ENCODE measurements at places on chromosomes 12 and 14.

- DNase-seq, result no peak
Observed at GRCh38 chr14:68541178-68541896, 251.5 kb downstream of the ZFP36L1 start.

DNA sequence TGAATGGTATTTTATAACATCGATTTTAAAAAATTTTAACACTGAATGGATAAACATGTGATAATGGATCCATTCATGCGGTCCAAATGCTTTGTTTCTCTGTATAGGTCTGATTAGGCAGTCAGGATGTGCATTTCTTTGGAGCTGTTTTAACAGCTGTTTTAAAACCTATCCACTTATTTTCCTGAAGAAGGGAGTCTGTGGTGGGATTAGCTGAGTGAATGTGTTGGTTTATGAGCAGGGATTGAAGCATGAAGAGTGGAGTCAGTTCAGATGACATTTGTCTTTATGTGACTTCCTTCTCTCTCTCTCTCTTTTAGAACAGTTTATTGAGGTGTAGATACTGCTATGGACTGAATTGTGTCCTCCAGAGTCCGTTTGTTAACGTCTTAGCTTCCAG is 37.7 kb downstream of the GLT8D2 start:
- DNase-seq, result no peak

DNA sequence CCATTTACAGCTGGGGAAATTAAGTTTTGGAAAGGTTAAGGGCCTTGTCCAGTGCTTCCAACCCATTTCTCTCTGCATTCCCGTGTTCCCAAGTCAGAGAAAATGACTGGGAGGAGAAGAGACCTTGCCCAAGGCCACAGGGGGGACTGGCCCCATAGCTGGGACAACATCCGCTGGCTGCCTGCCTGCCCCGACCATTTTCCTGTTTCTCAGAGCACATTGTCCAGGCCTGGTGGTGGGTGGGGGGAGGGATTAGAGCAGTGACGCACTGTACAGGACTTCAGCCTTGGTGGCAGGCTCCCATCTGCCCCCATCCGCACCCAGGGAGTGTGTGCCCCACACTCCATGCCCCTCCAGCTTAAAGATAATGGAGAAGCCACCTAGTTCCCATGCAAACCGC is 27.7 kb downstream of the DIO3 start:
- no peak for DNase-seq

- DNase-seq, result no peak
Observed at GRCh38 chr12:9098463-9099026, 17.2 kb downstream of the A2M start.

DNA sequence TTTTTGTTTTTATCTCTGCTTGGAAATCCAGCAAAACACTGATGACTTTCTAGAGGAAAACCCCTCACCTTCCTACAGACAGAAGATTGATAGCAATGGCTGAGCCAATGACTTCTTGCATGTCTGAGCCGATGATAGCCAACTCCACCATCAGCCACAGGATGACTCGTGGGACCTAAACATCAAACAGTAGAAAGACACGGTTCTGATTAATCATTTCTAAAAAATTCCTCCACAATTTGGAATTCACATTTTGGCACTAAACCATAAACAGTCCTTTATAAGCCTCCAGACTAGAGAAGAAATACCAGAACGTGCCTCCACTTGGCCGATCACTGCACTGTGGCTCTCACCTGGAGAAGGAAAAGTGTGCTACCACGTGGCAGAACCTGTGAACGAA is 25.9 kb downstream of the SLC11A2 start:
- no peak for DNase-seq

DNA sequence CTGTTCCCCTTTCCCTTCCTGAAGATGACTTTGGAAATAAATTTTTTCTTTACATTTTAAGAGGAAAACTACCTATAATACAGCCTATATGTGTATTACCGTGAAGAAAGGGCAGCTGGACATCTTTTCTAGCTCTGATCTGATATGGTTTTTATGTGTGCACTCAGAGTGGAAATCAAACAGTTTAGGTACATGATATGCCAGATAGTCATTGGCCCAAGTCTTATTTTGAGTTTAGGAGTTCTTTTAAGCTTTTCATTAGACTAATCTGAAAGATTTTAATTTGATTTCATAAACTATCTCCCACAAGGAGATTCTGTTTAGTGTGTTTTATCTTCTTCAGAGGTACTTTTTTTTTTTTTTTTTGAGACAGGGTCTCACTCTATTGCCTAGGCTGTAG is 48.8 kb downstream of the KIAA0586 start:
- DNase-seq, result no peak

- no peak for DNase-seq
Observed at GRCh38 chr14:59631237-59631636, 54.6 kb upstream of the CCDC175 start.

DNA sequence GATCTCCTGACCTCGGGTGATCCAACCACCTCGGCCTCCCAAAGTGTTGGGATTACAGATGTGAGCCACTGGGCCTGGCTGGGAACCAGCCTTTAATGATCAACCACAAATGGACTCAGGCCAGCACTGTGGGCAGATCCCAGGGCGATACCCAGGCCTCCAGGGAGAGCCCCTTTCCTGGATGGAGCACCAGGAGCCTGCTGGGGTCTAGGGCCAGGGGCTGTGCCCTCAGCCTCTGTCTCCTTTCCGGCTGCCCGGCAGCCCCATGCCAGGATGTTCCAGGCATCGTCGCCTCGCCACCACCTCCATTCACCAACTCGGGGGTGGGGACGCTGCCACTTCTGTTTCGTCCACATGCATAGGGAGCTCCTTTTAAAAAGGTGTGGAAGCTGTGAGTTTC is 2.3 kb downstream of the ADGRD1 start:
- DNase-seq, result no peak

GRCh38 chr12:59823567-59823966 is 227.7 kb downstream of the SLC16A7 start:
- DNase-seq, result no peak

GRCh38 chr12:104790296-104791125 is 167.6 kb downstream of the SLC41A2 start:
- DNase-seq, result no peak

DNA sequence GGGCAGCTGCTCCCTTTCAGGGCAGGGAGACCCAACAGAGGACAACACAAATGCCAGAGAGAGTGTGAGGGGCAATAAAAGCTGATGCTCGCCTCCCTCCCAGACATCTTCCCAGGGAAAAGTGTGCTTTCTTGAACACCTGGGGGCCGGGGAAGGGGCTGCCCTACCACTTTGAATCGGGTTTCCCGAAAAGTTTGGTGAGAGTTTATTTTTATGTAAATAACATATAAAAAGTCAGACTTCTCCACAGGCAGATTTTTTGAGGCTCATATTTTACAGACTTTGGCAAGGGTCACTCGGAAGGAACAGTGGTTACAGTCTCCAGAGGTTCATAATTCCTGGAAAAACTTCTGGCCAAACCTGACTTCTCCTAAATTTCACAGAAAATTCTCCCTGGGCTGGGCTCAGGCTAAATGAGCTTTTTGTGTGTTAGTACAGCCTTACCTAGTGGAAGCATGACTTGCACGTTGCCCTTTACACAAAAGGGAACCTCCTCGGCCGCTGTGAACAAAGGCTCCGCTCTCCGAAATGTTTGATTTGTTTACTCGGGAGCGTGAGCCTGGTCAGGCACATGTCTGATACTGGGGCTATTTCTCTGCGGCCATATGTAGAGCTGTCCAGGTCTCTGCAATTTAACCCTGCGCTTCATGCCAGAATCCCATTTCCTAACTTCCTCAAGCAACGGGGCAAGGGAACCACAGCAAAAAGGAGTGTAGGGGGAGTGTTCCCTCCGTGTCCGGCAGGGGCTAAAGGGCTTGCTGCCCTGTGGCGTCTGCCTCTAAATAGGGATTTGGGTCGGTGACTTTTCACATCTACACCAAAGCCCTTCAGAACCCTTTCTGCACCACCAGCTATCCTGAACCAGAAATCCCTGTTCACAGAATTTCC is 3.4 kb downstream of the RTL1 start:
- DNase-seq, result no peak

- DNase-seq, result no peak
Observed at GRCh38 chr12:124493809-124494750, 73.3 kb downstream of the NCOR2 start.

DNA sequence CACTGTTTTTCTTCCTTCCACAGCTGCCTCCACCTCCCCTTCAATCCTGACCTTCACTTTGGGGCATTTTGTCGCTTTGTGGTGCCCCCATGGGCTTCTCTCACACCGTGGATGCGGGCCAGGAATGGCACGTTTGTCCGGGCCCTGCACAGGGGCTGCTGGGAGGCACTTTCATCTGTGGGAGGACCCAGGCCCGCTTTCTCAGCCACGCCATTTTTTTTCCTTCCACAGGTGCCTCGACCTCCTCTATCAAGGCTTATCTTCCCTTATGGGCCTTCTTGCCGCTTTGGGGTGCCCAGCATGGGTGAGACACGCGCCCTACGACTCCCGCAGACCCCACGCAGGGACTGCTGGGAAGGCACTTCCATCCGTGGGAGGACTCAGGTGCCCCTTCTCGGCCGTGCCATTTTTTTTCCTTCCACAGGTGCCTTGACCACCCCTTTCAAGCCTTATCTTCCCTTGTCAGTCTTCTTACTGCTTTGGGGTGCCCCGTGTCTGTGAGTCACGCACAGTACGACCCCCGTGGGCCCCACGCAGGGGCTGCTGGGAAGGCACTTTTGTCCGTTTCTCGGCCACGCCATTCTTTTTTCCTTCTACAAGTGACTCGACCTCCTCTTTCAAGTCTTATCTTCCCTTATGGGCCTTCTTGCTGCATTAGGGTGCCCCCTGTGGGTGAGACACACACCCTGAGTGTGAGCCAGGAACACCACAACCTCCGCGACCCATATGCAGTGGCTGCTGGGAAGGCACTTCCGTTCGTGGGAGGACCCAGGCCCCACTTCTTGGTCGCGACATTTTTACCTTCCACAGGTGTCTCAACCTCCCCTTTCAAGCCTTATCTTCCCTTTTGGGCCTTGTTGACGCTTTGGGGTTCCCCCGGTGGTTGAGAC is 270.7 kb downstream of the ALG10 start:
- DNase-seq, result no peak

GRCh38 chr14:75231320-75231719 is 47.3 kb upstream of the FOS start:
- no peak for DNase-seq

DNA sequence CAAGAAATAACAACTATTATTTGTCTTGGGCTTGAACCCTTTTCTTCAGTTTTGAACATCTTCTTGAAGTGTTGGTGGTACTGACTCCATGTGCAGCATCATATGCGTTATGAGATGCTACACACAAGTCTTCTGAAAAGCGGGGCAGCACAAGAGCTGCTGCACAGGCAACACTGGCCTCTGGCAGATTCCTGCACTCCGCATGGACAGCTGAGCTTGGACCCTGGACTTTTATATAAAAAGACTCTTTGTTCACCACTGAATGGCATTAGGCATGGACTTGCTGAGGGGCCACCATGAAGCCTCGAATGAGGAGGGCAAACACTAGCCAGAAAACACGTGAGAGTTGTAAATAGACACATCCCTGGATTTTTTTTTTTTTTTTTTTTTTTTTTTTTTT is 210.8 kb upstream of the NPAS3 start:
- no peak for DNase-seq

DNA sequence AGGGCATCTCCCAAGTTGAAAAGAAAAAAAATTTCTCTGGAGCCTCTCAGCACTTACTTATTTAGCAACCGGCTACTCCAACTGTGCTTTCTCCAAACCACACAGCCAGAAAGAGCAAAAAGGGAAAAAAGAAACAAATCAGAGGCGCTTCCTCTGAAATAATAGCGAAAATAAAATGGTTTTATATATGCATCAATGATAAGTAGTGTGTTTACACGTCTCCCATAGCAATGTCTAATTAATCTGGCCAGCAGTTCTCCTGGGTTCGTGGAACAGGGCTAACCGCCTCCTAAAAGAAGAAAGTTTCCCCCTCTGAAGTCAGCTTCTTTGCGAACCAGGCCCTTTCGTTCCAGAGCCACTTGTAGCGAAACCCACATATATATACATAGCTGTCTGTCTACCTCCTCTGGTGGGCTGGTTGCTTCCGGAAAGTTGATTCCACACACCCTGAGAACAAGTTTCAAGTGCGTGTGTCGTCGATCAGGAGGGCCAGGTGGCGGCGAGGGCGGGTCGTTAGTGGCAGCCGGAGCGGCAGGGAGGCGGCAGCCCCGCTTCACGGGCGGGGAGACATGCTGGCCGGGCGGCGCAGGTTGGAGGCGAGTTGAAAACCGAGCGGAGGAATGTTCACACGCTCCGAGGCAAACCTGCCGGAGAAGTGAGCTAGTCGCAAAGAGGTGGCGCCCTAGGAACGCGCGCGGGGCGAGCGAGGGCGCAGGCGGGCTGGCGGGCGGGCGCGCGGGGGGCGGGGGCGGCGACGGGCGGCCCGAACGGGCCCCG is 2.7 kb downstream of the PTHLH start:
- no peak for DNase-seq

- DNase-seq, result no peak
Observed at GRCh38 chr14:96304956-96305355, 48.9 kb downstream of the BDKRB1 start.

DNA sequence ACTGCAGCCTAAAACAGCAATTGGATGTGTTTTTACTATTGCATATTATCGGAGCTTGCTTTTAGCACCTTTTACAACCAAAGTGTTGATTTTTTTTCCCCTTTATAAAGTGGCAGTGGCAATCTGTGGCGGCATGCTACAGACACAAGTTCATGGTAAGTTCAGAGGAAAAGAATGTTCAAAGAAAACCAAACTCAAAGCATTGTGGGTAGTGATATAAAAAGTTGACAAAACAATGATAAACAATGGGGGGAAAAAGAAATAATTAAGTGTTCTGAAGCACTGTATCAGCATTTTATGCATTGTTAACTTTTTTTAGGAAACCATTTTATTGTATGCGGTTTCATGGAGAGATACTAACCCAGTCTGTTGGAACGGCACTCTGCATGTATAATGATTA is 492.0 kb upstream of the SOX5 start:
- DNase-seq, result no peak

Data from gastrocnemius medialis (tissue), 4 donors.